Hematopoietic multipotent progenitor cell treated with erythropoietin and hydrocortisone succinate and interleukin-3 and kit ligand, for 17 days (in vitro differentiated cells): ENCODE measurements at places on chromosomes 1 and 21.
A peak's percentile ranks its signal among the peaks of the same experiment; 100 is the strongest.

DNA sequence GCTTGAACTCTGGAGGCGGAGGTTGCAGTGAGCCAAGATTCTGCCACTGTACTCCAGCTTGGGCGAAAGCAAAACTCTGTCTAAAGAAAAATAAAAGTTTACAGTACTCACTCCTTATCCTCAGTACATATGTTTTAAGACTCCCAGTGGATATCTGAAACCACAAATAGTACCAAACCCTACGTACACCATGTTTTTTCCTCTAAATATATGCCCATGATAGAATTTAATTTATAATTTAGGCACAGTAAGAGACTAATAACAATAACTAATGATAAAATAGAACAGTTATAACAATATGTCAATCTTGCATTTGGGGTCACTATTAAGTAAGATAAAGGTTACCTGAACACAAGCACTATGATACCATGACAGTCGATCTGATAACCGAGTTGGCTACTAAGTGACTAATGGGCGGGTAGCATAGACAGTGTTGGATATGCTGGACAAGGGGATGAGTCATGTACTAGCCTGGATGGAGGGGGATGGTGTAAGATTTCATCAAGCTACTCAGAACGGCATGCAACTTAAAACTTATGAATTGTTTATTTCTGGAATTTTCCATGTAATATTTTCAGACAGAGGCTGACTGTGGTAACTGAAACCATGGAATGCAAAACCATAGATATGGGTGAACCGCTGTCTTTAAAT is 43.7 kb downstream of the ST7L start:
- no peak for DNase-seq

GRCh38 chr21:15057285-15057684 is 7.5 kb downstream of the NRIP1 start:
- peak; percentile 27 for DNase-seq

GRCh38 chr1:183730886-183731573 is 73.9 kb upstream of the RGL1 start:
- DNase-seq, result no peak

DNA sequence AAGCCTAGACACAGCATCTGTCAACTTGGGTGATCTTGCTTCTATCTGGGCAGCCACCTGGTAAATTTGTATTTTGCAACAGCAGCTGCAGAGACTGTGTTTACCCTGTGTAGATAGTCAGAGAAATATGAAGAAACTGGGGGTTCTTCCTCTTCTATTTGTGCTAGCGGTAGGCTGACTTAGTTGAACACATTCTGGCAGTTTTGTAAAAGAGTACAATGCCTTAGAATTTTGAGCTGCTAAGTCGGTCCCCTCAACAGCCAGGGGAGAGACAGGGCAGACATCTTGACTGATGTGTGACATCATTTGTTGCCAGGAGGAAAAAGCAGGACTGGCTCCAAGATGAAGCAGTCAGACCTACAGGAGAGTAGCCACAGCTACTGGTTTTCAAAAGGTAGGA is 53.7 kb downstream of the KCNJ6 start:
- DNase-seq, result no peak

- no peak for DNase-seq
These were observed 315.5 kb downstream of the TGFB2 start for GRCh38 chr1:218660678-218661053.

DNA sequence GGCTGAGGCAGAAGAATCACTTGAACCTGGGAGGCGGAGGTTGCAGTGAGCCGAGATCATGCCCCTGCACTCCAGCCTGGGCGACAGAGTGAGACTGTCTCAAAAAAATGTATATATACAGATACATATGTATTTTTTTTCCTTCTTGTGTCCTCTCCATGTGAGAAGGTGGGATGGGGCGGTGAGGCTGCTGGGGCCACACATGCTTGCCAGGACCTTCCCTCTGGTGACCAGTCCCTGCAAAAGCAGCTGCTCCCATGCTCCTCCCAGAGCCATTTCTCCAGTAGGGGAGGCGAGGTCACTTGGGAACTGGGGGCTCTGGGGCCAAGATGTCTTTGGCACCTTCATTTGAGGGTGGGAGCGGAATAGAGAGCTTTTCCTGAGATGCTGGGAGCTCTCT is 74.9 kb downstream of the PIK3CD start:
- no peak for DNase-seq

DNA sequence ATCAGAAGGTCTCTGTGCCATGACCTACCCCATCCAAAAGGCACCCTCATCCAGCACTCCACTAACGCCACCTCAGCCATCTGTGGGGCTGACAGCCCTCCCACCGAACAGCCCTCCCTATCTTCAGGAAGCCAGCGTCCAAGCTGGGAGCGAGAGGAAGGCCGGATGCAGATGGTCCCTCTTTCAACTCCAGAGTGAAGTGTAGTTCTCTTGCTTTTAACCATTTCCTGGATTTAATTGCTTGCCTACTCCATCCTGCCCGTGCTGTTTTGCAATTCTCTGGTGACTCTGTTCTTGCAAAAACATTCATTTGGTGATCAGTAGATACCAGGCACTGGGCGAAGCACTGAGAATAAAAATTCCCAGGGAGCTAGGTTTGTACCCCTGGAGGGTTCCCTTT is 8.2 kb upstream of the DYRK1A start:
- DNase-seq, result no peak

GRCh38 chr1:21921100-21921875 is 15.8 kb downstream of the HSPG2 start:
- peak; percentile 29 for DNase-seq

DNA sequence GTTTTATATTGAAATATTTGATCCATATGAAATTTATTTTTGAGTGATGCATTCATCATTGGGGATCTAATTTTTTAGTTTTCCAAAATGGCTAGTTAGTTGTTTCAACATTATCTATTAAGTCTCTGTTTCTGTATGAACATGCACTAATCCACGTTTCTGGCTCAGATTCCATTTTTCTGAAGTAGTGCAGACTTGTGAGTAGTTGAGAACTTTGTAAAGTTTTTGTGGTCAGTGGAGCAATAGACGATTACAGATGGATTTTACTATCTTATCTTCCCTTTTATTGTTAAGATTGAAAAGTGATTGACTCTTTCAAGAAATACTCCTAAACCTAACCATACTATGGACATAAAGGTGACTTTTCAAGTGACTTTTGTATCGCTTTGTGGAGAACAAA is 16.7 kb downstream of the SOAT1 start:
- no peak for DNase-seq

- peak; percentile 21 for DNase-seq
These were observed 18.4 kb downstream of the CTXND2 start for GRCh38 chr1:150905301-150905700.

DNA sequence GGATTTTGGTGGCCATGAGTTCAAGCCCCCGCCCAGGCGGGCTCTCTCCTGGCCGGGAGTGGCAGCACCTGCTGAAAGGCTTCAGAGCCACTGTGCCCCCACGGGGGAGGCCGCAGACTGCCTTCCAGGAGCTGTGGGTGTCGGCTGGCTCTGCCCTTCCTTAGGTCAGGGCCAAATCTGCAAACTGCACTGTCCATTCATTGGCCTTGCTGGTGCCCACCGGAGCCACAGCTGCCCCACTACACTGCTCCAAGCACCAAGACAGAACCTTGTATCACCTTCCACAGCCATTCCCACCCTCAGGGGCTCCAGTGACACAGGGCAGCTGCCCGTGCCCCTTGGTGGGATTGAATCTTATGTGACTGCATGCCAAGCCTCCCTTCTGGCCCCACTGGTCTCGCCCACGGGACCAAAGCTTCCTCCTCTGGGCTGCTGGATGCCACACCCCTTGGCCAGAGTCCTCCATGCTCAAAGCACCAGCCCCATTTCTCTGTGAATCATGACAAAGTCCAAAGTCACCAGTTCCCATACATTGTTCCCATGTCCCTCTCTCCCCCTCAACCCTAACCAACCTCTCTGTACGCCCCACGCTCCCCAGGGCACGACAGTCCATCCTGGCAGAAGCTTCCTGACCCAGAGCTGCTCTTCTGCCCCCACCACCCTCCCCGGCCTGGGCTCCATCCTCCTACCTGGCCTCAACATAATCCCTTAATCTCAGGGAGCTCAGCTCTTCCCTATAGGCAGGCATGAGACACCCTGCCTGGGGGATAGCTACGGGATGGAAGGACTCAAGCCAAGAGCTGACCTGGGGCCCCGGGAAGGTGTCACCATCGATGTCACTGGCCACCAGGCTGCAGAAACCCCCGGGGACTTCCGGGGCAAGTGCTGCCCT is 20.9 kb upstream of the GPR153 start:
- DNase-seq, result no peak

DNA sequence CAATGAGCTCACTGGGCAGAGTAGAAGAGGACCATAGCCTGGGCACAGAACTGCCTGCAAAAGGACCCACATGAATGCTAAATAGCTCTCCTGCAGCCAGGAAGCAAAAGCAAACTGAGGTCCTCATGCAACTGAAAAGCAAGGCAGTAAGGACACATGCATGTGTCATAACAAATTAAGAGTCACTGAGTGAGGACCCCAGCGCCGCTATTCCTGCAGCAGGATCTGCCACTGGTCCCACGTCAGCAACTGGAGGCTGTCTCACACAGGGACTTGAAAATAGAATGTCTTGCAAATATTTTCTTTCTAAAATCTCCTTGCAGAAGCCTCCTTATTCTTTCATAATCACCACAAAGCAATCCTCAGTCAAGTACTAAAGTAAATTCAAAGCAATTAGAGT is 559.6 kb upstream of the DAB1 start:
- DNase-seq, result no peak

DNA sequence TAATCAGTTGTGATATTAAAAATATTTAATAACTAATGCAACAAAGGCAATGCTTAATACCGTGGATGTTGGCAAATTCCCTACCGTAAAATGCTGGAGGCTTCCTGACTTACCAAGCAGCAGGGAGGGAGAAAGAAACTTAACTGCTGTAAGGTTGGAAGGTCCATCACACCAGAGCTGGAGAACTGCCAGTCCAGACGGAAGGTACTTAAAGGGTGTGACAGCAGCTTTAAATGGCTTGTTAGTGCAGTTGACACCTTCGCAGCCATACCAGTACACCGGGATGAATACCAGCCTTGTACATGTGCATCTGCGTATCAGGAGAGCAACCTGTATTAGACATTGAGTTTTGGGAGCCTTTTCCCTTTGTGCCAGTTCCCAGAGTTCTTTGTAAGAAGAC is 269.5 kb upstream of the NCAM2 start:
- DNase-seq, result no peak

- DNase-seq, result no peak
These were observed 3.3 kb upstream of the GBP1 start for GRCh38 chr1:89068291-89068690.

DNA sequence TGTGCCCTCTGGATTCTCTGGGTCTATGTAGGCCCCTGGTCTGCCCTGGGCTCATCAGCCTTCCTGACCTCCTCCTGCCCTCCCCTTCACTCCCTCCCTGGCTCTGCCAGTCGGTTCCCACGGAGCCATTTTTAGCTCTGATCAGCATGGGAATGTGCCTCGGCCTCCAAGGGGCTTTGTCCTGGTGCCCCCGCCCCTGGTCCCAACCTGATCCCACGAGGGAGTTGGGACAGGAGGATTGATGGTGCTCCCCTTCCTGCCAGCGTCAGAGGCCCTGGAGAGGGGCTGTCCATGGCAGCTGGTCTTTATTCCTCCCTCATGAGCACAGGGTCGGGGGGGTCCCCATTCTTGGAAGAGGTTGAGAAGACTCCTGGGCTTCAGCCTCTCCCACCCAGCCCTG is 24.9 kb downstream of the ETNK2 start:
- DNase-seq, result no peak

DNA sequence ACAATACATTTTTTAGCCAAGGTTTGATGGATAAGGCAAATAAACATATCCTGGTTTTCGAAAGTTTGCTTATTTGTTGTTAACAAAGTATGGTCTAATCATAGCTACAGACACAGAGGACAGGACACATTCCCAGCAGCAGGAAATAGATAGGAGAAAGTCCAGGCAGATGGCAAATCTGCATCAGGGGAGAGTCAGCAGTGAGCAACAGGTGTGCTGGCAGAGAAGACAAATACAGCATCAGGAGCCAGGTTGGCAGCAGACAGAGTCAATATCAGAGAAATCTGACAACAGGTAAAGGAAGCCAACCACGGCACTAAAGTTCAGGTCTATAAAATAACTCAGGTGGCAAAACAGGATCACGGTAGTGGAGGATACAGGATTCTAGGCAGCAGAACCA is 210.7 kb upstream of the PTBP2 start:
- no peak for DNase-seq

- no peak for DNase-seq
These were observed at the start of gene KDF1 for GRCh38 chr1:26959722-26960624. TSS of gene KDF1 (minus strand) at chr1:26960468. CDS start at chr1:26952380, 8,088 bp downstream.

- DNase-seq, result peak; percentile 74
These were observed 1.2 kb downstream of the TAL1 start for GRCh38 chr1:47230692-47231300.

DNA sequence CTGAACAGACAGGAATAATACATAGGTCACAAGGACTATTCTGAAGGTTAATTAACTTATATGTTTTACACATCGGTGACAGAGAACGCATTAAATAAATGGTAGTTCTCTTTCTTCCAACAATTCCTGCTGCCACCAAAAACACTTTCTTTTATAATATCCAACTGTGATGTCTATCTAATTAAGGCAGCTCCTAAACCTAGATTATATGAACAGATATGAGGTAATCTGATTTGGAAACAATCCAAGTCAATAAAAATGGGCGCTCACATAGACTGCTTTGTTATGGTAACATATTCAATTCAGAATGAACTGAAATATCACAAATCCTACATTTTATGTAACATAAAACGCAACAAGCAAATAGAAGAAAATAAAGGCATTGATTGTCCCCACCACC is 16.0 kb downstream of the CYYR1 start:
- DNase-seq, result no peak

DNA sequence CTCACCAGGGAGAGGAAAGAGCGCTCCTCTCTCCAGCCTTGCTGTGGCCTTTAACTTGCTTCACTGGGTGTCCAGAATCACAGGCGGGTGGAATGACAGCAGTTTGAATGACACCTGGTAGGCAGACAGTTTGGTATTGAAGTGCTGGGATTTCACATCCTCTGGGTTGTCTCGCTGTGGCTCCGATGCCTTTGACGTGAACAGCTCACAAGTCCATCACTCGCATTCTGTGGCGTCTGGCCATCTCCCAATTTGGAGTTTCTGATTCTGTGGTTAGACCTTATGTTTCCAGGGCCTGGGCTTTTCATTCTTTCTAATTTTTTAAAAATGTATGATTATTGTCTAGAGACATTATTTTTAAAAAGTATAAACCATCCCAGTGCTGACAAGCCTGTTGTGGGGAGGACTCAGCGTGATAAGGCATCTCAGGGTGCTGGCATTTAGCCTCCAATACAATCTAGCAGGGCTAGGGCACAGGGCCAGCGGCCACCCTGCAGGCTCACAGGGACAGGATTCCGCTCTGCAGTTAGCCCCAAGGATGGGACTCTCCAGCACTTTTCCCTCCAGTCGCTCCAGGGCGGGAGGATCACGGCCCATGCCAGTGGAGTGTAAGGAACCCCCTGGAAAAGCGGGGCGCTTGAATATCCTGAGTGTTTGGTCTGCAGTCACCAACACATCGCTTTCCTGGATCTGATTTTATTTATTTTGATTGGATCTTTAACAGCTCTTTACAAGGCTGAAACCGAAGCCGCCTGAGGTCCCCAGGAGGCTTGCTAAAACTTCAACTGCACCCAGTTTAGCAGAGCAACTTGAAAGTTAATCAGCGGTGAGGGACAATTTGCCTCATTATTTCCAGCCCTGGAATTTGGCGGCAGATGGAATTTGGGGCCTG is 178.3 kb downstream of the TRABD2B start:
- no peak for DNase-seq

GRCh38 chr1:3618881-3619671 is 5.7 kb upstream of the TPRG1L start:
- peak; percentile 87 for DNase-seq
